ENCODE measurements at places on chromosomes 12 and 14.
A peak's percentile ranks its signal among the peaks of the same experiment; 100 is the strongest.

DNA sequence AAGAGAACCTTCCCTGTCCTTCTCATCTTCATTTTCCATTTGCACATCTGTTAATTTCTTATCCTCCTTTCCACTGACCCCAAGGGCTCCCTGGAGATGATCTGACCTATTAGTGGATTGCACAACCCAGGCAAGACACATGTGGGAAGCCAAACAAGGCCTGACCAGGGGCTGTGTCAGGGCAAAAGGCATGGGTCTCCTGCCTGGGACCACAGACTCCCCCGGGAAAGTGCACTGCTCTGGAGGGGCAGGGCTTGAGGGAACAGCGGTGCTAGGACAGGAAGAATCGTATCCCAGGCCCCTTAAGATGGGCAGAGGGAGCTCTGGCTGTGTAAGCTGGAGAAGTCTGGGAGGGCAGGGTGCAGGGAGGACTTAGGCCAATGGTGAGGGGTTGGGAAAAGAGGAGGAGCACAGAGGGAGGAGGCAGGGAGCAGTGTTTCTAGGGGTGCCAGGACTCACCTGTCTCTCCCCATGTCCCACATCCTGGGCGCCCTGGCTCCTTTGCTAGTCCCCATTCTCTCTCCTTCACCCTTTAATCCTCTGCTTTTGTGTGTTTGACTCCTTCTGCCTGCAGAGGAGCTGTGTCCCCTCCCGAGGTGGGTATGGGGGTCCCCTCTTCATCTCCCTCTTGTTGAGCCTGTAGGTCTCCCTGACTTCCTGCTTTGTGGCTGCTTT is 25.3 kb downstream of the PLEKHG3 start:
- DNase-seq: no peak

DNA sequence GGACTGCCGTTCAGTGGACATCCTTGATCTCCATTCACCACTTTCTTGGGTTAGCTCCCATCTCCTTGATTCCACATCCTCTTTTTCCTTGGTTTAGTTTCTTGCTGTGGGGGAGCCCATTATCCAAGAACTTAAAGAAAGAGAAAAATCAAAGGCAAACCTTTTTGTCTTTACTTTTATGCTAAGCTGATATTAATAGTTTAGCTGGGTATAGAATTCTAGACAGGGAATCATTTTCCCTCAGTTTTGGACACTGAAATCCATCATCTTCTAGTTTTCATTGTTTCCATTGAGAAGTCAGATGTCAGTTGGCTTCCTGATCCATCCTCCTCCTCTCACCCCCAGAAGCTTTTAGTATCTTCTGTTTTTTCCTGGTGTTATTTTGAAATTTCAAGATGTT is 8.8 kb upstream of the KIF26A start:
- DNase-seq: no peak

DNA sequence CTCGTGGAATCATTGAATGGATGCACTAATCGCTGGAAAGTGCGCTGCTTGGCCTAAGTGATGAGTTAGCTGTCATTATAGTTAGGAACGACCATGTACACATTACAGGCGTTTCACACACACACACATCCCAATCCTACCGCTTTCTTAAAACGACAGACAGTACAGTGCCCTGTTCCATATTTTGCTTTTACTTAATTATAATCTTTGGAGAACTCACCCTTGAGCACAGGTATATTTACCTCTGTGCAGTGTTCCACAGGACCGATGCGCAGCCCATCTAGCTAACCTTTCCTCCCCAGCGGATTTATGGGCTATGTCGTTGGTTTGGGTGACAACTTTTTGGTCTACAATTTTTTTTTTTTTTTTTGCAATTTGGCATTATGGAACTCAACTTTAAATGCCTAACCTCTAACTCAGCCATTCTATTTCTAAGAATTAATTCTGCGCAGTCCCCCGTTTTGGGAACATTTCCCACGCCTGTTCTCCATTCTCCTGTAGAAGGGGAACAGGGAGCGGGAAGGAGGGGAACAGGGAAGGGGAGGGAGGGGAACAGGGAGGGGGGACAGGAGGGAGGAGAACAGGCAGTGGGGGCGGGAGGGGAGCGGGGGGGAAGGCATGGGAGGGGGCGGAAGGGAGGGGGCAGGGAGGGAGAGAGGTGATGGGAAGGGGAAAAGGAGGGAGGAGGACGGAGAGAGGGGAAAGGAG is 663 bp upstream of the ULK1 start:
- DNase-seq: no peak

DNA sequence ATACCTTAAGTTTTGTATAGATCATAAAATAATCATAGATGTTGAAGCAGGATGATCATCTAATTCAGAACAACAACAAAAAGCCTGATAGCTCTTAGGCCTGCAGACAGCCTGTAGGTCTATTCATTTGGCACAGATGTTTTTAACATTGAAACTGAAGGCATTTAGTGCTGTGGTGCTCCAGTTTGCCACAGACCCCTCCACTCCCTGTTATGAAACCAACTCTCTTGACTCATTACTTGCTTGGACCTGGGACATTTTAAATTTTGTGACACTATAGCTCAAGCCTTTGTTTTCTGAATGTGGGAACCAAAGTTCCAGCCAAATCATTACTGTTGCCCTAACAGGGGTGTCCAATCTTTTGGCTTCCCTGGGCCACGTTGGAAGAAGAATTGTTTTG is 9.1 kb downstream of the PRKCH start:
- no peak for DNase-seq

- DNase-seq: no peak
These were observed 117.5 kb downstream of the VRK1 start for GRCh38 chr14:96914571-96915128.

GRCh38 chr12:553216-554000 is 93.7 kb downstream of the B4GALNT3 start:
- DNase-seq: no peak

DNA sequence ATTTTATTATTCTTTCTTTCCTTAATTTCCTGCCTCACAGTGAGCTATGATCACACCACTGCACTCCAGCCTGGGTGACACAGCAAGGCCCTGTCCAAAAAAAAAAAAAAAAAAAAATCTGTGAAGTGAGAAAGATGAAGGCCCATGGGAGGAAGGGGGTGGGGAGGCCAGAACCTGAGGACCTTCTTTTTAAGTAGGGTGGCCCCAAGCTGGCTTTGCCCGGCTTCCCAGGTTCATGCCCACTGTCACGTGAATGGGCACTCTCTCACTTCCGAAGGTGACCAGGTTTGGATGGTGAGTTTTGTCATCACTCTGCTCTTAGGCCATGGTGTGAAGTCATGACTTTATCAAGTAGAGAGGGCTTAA is 82.3 kb downstream of the TNFAIP2 start:
- DNase-seq: no peak

- no peak for DNase-seq
These were observed 2.3 kb upstream of the PAWR start for GRCh38 chr12:79692860-79693577.

- DNase-seq: no peak
These were observed 467.3 kb downstream of the NRXN3 start for GRCh38 chr14:78637489-78637888.

DNA sequence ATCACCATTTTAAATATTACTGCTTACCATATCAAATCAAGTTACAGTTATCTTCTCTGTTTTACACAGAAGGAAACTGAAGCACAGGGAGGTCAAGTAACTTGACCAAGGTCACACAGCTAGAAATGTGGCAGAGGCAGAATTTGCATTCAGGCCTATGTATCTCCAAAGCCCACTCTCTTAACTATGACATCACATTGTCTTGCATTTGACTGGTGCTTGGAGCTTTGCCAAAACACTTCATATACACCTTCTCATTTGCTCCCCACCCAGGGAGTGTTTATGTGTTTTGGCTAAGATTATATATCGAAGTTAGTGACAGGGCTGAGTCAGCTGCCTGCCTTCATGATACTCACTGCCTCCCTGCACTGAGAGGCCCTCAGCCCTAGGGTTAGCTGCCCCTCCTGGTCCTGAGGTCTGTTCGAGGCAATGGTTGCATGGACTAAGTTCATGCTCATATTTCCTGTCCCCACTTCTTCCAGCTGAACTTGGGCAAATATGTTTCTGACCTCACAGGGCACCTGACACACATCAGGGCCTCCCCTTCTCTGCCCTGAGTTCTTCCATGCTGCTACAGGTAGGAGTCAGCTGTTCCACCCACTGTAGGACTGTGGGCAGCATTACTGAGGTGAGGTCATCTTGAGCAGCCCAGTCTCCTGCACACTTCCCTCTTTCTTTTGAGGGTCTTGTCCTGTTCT is 1.8 kb downstream of the GALNT6 start:
- DNase-seq: peak; percentile 31

DNA sequence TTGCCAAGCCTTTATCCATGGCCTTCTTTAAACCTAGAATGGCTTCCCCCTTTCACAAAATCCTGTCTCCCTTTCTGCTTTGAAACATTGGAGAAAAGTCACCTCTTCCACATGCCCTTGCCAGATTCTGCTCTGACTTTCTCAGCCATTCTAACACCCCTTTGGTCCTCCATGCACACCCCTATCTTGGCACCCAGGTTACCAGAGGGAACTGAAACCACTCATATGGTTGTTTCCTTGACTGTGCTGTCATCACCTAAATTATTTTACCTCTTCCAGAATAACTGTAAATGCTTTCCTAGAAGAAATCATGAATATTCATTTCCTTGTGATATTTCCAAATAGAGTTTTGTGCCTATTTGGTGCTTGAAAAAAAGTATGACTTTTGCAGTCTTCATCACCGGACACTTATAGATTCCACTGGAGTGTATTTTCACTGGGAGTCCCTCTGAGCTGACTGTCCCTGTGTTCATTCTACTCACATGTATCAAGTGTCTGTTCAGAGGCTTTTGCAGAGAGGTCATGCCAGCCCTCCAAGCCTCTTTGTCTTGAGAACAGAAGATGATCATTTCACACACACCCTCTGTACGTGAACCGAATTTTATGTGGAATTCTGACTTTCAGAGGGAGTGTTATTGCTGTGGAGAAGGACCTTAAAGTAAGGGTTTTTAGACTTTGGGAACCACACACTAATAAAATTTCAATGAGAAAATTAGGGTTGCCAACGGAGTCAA is 74.1 kb downstream of the PLXNC1 start:
- DNase-seq: no peak

GRCh38 chr14:64244279-64244678 is 49.9 kb downstream of the ESR2 start:
- DNase-seq: no peak

DNA sequence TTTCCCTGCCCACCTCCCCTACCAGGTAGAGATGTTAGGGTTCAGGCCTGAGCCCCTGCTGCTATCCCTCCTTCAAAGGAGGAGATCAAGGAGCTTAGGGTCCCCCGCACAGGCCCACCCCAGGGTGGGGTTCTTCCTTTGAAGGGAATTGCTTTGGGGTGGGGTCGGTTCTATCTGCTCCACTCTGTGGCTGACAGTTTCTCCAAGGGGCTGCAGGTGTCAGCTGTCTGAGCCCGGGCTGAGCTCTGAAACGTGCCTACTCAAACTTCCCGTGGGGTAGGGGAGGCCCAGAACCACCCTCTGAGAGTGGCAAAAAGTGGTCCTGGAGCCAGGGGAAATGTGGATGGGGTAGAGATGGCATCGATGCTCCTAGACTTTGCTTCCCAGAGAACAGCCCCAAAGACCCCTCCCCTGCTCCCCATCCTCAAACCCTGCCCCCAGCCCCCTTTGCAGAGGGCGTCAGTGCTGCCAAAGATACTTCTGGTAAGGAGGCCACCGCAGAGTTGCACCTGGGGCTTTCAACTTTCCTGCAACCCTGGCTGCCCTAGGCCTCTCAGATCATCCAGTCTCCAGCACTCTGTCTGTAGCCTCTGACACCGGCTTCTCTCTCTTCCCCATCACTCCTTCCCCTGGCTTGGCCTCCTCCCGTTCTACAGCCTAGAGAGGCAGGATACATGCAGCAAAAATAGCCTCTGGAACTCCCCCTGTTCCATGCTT is 6.3 kb upstream of the CD4 start:
- no peak for DNase-seq

- peak; percentile 62 for DNase-seq
These were observed at the start of gene DPY19L2 for GRCh38 chr12:63668028-63668799. Gene DPY19L2, minus strand, starts transcription at chr12:63668493. Its CDS starts 100 bp downstream, at chr12:63668393.

DNA sequence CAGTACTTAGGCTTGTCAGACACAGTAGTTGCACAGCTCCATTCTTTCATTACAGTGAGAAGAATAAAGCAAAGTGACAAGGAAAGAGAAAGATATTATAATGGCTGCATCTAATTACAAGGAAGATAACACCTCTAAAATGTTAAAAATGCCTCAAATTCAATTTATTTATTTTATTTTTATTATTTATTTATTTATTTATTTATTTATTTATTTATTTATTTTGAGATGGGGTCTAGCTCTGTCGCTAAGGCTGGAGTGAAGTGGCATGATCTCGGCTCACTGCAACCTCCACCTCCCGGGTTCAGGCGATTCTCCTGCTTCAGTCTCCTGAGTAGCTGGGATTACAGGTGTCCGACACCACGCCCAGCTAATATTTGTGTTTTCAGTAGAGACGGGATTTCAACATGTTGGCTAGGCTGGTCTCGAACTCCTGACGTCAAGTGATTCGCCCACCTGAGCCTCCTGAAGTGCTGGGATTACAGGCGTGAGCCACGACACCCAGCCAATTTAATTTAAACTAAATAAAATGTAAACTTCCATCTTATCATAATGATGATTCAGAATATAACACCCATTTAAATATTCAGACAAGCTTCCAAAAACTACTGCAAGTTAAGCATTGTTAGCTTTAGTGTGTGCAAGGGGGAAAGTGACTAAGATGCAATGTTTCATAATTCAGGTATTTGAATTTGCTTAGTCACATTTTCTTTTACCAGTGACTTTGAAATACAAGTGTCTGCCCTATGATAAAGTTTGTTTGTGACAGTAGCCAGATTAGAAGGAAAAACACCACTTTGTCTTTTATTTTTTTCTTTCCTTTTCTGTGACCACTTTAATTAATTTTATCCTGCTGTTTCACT is 2.4 kb upstream of the CFAP54 start:
- DNase-seq: no peak

DNA sequence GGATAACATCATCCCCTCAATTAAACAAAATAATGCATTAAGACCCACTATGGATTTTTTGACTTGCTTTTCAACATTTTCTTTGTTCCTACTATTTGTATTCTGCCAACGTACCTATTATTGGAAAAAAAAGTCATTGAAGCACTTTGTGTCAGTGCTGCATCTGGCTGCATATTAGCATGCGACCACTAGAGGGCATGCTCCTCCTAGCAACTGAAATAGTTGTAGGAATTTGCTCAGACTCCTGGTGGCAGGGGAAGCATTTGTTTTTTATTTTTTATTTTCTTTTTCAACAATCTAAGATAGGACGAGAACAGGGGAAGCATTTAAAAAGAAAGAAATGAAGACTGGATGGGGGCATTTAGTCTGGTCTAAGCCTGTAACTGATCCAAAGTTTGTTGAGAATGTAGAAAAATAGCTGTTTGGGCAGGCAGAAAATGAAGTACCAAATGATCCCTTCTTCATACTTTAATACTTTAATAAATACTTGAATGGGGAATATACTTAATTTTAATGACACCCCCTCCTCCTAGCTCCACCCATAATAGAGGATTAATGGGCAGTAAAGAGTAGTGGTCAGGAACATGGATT is 14.5 kb upstream of the CLEC4A start:
- DNase-seq: peak; percentile 63

DNA sequence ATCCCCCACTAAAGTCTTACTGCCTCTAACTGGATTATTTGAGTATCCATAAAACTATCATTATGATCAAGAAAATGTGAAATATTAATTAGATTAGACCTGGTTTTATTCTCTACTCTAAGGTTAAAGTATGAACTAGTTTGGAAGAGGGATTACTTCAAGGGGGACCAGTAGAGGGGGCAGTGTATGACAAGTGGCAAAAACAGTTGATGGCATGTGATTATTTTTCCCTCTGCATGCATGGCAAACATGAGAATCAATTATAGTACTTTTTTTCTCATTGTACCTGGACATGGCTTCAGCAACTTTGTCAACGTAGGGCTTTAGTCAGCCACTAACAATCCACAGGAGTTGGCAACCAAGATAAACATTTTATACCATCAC is 145.0 kb upstream of the SLC38A2 start:
- DNase-seq: no peak
